Psoas muscle (tissue), 8 donors: ENCODE measurements at places on chromosomes 2 and 18. TPM values are rescaled to one million over a fixed set of nuclear protein-coding genes. Genes with fewer than 3 reads are reported as not detected.
A peak's percentile ranks its signal among the peaks of the same experiment; 100 is the strongest.

The HOXD10 gene
- not detected for total RNA-seq

The ARHGEF4 gene
- total RNA-seq: 2.6 TPM

- no peak for DNase-seq
- no peaks in the 10 kb centered on the region for H3K27me3 ChIP-seq
- no peaks in the 10 kb centered on the region for H3K36me3 ChIP-seq
- H3K4me1 ChIP-seq: no peaks in the 10 kb centered on the region
- H3K4me3 ChIP-seq: no peak overlapping the region
Observed at GRCh38 chr2:132860220-132860619, 190.2 kb upstream of the LYPD1 start.

The PAX3 gene
- 19.3 TPM for total RNA-seq

GRCh38 chr2:216222650-216223352 lies 113.7 kb downstream of the XRCC5 start:
- DNase-seq: no peak
- H3K4me3 ChIP-seq: no peak overlapping the region
- no peak overlapping the region for H3K27ac ChIP-seq
- H3K36me3 ChIP-seq: no peaks in the 10 kb centered on the region

The ATP8B1 gene
- 1.2 TPM for total RNA-seq

- no peaks in the 10 kb centered on the region for H3K27me3 ChIP-seq
- peaks cover 26% of the 10 kb centered on the region for H3K4me1 ChIP-seq
- H3K4me3 ChIP-seq: peak overlapping the region; percentile 51
- peak; percentile 64 for DNase-seq
- peak overlapping the region; percentile 73 for H3K27ac ChIP-seq
Observed at GRCh38 chr2:85578243-85579180, 1.1 kb downstream of the VAMP8 start.

The DDX18 gene
- 33.4 TPM for total RNA-seq

GRCh38 chr18:11021477-11021876 lies 127.9 kb downstream of the PIEZO2 start:
- H3K4me3 ChIP-seq: no peak overlapping the region
- H3K27ac ChIP-seq: no peak overlapping the region
- no peak for DNase-seq
- H3K36me3 ChIP-seq: no peaks in the 10 kb centered on the region
- no peaks in the 10 kb centered on the region for H3K4me1 ChIP-seq

- H3K36me3 ChIP-seq: no peaks in the 10 kb centered on the region
- no peak for DNase-seq
- H3K4me3 ChIP-seq: no peak overlapping the region
- no peaks in the 10 kb centered on the region for H3K27me3 ChIP-seq
- no peak overlapping the region for H3K27ac ChIP-seq
Observed at GRCh38 chr2:191043438-191043837, 29.5 kb upstream of the STAT1 start.

DNA sequence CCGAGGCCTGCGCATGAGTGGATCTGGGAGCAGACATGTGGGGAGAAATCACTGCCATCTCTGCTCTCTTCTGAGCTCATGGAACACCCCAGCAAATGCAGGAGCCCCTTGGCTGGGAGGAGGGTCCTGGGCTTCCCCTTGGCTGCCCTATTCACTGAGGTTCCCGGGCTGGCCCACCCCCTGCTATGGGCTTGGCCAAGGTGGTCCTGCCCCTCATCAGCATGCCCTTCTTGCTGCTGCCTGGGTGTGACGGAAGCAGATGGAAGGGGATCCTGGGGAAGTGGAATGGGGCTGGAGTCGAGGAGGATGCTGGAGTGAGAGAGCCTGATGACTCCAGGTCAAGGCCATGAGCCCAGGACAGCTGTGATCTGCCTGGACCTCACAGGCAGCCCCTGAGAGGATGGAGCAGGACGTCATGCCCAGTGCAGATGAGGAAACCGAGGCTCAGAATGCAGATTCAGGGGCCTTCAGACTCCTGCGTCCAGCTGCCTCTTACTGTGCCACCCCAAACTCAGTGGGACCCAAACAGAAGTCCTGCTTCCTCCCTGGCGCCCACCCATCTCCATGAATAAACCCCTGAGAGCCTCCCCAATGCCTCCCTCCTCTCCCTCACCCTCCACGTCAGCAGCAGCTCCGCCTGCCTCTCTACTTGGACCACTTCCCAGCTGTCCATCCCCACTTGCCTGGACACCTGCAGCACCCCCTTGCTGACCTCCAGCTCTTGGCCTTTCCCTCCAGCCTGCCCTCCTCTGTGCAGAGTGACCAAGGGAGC lies 4.0 kb downstream of the SNED1 start:
- peaks cover 37% of the 10 kb centered on the region for H3K4me1 ChIP-seq
- no peak overlapping the region for H3K27ac ChIP-seq
- H3K4me3 ChIP-seq: no peak overlapping the region
- no peaks in the 10 kb centered on the region for H3K27me3 ChIP-seq
- H3K36me3 ChIP-seq: peaks cover 16% of the 10 kb centered on the region

DNA sequence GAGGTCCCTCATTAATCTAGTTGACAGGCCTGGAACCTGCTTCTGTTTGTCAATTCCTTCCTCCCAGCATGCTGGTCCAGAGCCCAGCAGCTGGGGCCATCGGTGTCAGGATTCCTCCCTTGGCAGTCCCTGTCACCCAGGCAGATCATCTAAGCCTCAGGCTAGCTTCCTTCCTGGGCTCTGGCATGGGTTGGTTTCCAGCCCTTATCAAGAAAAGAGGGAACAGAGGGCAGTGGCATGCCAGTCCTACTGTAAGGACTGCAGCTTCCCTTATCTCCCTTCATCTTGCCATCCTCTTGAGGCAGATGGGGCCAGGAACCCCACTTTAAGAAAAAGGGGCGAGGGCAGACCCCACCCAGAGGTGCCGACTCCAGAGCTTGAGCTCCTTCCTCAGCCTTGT lies 10.9 kb upstream of the KCNK3 start:
- H3K27me3 ChIP-seq: peaks cover 3% of the 10 kb centered on the region
- no peak overlapping the region for H3K27ac ChIP-seq
- no peaks in the 10 kb centered on the region for H3K4me1 ChIP-seq

DNA sequence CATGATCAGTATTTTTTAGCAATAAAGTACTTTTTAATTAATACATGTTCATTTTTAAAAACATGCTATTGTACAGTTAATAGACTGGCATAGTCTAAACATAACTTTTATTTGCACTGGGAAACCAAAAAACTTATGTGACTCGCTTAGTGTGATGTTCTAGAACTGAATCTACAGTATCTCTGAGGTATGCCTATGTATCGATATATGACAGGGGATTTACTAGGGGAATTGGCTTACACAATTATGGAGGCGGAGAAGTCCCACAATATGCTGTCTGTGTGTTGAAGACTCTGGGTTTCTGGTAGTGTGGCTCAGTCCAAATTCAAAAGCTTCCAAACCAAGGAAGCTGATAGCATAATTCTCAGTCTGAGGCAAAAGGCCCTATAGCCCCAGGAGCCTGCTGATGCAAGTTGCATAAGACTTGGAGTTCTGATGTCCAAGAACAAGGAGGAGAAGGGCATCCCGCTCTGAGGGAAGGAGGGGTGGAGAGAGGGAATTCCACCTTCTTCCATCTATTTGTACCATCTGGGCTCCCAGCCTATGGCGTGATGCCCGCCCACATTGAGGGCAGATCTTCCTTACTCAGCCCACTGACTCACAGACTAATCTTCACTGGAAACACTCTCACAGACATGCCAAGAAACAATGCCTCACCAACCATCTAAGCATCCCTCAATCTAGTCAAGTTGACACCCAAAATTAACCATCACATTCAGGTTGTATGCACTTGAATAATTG lies 27.5 kb downstream of the ZNF638 start:
- H3K4me3 ChIP-seq: no peak overlapping the region
- no peaks in the 10 kb centered on the region for H3K27me3 ChIP-seq
- H3K27ac ChIP-seq: no peak overlapping the region
- H3K4me1 ChIP-seq: peaks cover 32% of the 10 kb centered on the region
- H3K36me3 ChIP-seq: peaks cover 12% of the 10 kb centered on the region
- peak; percentile 57 for DNase-seq

DNA sequence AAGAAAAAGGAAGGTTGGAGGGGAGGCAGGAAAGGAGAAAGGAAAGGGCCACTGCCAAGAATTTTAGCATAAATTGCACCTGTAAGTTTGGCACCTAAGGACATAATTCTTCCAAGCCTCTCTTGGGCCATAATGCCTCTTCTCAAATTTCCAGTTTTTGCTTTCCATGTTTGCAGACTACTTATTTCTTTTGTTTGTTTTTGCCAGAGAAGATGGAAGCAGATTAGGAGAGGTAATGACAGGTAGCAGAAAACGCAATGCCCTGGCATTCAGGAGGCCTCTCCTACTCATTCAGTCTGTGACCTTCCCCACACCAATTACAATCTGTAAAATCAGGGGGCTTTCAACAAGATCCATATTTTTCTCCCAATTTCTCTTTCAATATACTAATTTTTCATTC lies 56.8 kb downstream of the MRPL33 start:
- no peak overlapping the region for H3K27ac ChIP-seq
- no peaks in the 10 kb centered on the region for H3K36me3 ChIP-seq
- H3K4me1 ChIP-seq: no peaks in the 10 kb centered on the region
- no peak for DNase-seq
- no peak overlapping the region for H3K4me3 ChIP-seq

The DSC1 gene
- not detected for total RNA-seq

DNA sequence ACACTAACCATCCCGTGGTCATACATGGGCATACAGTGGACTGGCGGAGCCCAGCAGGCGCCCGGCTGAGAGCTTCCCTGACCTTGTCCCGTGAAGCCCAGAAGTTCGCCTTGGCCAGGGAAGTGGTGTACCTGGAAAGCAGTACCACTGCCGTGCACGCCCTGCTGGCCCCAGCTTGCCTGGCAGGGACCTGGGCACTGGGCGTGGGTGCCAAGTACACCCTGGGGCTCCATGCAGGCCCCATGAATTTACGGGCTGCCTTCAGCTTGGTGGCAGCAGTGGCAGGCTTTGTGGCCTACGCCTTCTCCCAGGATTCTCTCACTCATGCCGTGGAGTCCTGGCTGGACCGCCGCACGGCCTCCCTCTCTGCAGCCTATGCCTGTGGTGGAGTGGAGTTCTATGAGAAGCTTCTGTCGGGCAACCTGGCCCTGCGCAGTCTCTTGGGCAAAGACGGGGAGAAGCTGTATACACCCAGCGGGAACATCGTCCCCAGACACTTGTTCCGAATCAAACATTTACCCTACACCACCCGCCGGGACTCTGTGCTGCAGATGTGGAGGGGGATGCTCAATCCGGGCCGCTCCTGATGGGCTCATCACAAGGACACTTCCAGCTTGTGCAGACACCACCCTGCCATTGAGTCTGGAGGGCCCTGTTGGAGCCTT lies 2.3 kb downstream of the TMEM177 start:
- no peak overlapping the region for H3K27ac ChIP-seq
- no peaks in the 10 kb centered on the region for H3K27me3 ChIP-seq
- no peak for DNase-seq
- H3K4me3 ChIP-seq: no peak overlapping the region
- peaks cover 2% of the 10 kb centered on the region for H3K36me3 ChIP-seq

- no peak overlapping the region for H3K27ac ChIP-seq
- DNase-seq: no peak
- H3K36me3 ChIP-seq: no peaks in the 10 kb centered on the region
- H3K27me3 ChIP-seq: no peaks in the 10 kb centered on the region
- H3K4me3 ChIP-seq: no peak overlapping the region
- no peaks in the 10 kb centered on the region for H3K4me1 ChIP-seq
Observed at GRCh38 chr2:24913911-24914310, 6.1 kb downstream of the ADCY3 start.

DNA sequence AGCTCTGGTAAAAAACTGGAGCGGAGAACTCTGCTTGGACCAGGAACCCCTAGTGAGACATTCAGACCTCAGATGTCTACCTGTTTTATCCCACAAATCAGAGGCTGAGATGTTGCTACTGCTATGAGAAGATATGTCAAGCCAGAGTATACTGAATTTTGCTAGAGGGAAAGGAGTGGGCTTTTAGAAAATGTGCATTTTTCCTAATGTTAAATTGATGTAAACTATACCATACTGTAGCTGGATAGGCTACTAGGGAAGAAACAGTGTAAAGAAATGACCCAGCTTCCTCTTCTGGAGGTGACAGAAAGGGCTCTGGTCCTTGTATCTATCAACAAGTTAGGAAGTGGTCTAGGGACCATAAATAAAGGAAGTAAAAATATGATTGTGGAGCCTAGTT lies 65.0 kb downstream of the SLC39A10 start:
- DNase-seq: no peak
- no peak overlapping the region for H3K4me3 ChIP-seq
- H3K27ac ChIP-seq: no peak overlapping the region
- H3K36me3 ChIP-seq: peaks cover 30% of the 10 kb centered on the region
- no peaks in the 10 kb centered on the region for H3K27me3 ChIP-seq
- H3K4me1 ChIP-seq: no peaks in the 10 kb centered on the region

The RAB6C gene
- total RNA-seq: 0.09 TPM

The TRIM43 gene
- total RNA-seq: not detected

The RMND5A gene
- total RNA-seq: 90.8 TPM

DNA sequence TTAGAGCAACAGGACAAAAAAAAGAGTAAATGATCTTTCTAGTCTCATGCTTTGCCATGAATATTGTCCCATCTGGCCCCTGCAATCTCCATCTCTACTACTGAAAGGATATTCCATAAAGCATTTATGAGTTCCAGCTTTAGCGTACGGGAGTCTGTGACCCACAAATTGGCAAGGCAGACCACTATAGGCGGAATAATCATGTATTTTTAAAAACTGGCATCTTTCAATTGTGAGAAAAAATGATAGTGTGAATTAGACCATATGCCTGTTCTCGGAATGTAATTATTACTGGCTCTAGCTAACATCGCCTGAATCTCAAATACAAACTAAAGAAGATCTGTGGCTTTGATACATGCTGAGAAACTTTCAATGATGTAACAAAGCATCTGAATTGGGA lies 738.1 kb upstream of the NXPH2 start:
- H3K4me1 ChIP-seq: no peaks in the 10 kb centered on the region
- no peaks in the 10 kb centered on the region for H3K36me3 ChIP-seq
- H3K27me3 ChIP-seq: no peaks in the 10 kb centered on the region
- no peak overlapping the region for H3K27ac ChIP-seq
- no peak for DNase-seq
- H3K4me3 ChIP-seq: no peak overlapping the region

GRCh38 chr2:53584986-53585385 lies 182.6 kb upstream of the CHAC2 start:
- no peaks in the 10 kb centered on the region for H3K27me3 ChIP-seq
- H3K27ac ChIP-seq: no peak overlapping the region
- H3K4me3 ChIP-seq: no peak overlapping the region
- H3K36me3 ChIP-seq: no peaks in the 10 kb centered on the region

GRCh38 chr2:200619279-200619678 lies 33.5 kb downstream of the AOX1 start:
- no peak for DNase-seq
- no peak overlapping the region for H3K27ac ChIP-seq
- H3K4me3 ChIP-seq: no peak overlapping the region

DNA sequence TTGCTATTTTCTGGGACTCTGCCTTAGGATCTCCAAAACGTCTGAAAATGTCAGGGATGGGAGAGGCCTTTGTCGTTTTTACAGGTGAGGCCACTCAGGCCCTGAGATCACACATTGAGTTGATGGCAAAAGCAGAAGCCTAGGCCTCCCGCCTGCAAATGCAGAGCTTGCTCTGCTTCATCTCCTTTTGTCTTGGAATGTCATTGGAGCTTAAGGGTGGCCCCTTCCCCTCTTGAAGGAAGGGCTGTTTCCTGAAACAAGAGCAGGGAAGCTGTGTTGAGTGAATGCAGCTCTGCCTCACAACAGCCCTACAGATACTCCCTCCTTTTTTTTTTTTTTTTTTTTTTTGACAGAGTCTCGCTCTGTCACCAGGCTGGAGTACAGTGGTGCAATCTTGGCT lies 123.5 kb downstream of the GLI2 start:
- H3K4me3 ChIP-seq: no peak overlapping the region
- H3K27me3 ChIP-seq: no peaks in the 10 kb centered on the region
- H3K27ac ChIP-seq: no peak overlapping the region
- no peaks in the 10 kb centered on the region for H3K36me3 ChIP-seq

The MGAT4A gene
- 8.0 TPM for total RNA-seq
